MCF 10A (cell line): ENCODE measurements at places on chromosomes 2 and 18. TPM values are rescaled to one million over a fixed set of nuclear protein-coding genes. Genes with fewer than 3 reads are reported as not detected.

Gene SERPINB4
- not detected in 2 replicates for total RNA-seq

Gene TEX44
- total RNA-seq, result not detected in 2 replicates

Gene LYPD6B
- total RNA-seq, result 0.37 TPM in 2 replicates

DNA sequence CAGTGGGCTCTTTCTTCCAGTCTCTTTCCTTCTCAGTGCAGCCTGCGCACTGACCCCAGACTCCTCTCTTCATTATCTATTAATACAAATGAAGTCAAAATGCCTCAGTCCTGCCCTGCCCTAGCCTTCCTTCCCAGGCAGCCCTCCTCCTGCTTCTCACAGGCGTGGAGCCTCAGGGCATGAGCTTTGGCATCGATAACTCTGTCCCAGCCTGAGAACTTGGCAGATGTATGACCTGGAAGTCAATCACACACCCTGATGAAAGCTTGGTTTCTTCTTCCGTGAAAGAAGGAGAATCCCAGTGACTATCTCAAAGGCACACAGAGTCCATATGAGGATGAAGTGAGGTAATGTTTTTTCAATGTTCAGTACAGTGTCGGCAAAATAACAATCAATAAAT is 600.7 kb upstream of the ID2 start:
- DNase-seq, result peak; percentile 13

GRCh38 chr2:79393806-79394484 is 118.9 kb upstream of the CTNNA2 start:
- no peak for DNase-seq

- no peak for DNase-seq
These were observed 33.7 kb downstream of the MRPL33 start for GRCh38 chr2:27805180-27805579.

DNA sequence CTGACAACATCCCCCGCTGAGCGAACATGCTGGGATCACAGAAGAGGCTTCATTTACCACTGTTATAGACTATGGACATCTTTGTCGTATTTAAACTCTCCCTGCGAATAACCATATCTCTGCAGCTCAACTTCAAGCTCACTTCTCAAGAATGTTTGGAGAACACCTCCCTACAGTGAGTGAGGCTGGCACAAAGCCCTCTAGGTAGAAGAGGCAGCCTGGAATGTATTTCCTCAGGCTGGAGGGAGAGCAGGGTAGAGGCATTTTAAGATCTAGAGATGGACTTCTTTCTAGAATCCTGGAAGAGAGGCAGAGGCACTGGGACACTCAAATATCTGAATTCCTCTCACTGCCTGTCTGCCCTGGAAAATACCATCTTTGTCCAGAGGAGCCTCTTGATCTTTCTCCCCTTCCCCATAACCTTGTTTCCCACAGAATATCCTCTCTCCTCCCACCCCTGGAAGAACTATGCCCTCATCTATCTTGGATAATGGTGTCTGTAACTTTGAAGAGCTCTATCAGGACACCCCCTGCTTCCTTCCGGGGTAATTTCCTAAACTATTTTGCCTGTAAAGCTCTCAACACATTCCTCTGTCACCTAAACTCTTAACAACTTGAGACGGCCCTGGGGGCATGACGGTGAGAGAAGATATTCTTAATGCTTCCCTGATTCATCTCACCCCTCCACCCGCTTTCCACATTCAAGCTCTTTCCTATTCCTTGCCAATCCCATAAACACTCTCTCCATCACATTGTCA is 2.4 kb upstream of the ANTXR1 start:
- no peak for DNase-seq

- DNase-seq, result no peak
These were observed 608.1 kb downstream of the LRP1B start for GRCh38 chr2:141522702-141523101.

DNA sequence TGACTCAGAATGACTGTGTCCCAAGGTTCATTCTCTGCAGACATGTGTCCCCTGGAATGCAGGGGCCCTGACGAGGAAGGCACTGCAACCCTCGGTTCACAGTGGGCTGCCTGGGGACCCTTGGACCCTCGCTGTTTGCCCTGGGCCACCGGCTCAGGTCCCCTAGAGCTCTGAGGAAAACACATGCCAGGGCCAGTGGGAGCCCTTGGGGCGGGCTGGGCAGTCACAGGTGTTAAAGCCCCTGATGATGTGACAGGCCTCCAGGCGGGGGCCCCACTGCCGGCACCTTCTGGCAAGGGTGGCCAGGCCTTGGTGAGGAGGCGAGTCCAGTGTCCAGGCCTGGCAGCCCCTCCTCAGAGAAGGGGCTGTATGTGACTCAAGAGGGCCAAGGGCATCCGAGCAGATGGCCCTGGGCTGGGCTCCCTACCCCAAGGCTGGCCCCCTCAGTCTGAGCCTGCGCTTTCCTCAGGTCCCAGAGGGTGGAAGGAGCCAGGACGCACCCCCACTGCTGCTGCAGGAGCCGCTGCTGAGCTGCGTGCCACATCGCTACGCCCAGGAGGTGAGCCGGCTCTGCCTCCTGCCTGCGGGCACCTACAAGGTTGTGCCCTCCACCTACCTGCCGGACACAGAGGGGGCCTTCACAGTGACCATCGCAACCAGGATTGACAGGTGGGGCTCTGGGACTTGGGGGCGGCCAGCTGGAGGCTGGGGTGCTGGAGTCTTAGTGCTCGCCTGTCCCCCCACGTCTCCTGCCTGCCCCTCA is 11.1 kb downstream of the CAPN10 start:
- no peak for DNase-seq

GRCh38 chr2:96505231-96505889 is at the start of gene NEURL3:
TSS of gene NEURL3 (minus strand) at chr2:96505357. CDS start at chr2:96505286, 71 bp downstream.
- peak; percentile 73 for DNase-seq

DNA sequence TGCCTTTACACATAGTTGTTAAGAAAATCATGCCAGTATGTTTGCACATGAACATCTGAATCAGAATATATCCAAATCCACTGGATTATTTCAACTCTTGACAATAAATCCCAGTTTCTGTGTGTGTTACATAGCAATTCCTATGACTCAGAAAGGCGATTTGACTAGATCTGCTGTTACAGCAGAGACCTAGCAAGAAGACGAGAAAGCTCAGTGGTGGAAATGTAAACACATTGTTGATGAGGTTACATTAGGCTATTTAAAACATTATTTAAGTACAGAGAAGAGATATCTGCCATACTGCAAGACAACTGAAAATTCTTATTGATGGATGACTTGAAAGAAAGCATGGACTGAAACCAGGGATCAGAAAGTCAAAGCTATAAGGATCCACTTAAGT is 73.0 kb upstream of the SMIM21 start:
- no peak for DNase-seq
